ENCODE measurements at places on chromosomes 11 and 22. TPM values are rescaled to one million over a fixed set of nuclear protein-coding genes. Genes with fewer than 3 reads are reported as not detected.

- no peak for DNase-seq
Measured at GRCh38 chr11:77668760-77669159, 31.2 kb upstream of the CLNS1A start.

The MYEOV gene
- 0.93 TPM for total RNA-seq

GRCh38 chr11:131683131-131683530 lies 312.7 kb downstream of the NTM start:
- no peak for DNase-seq

- DNase-seq = no peak
Measured at GRCh38 chr11:110985547-110985946, 260.0 kb upstream of the POU2AF2 start.

DNA sequence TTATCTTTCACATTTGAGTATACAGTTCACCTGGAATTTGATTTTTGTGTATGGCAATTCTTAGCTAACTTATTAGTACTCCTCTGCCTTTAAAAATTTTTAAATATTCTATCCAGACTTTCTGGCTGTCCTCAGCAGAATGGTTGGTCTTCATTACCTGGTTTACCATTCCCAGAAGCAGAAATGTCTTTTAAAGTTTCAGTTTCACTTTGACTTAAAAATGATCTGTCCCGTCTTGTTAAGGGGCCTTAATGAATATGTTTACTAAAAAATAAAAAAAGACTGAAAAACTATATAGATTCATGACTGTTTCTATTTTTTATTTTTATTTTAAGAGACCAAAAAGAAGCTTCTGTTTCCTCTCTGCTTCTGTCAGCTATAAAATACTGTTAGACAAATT lies 70.5 kb upstream of the TNRC6B start:
- DNase-seq = no peak

DNA sequence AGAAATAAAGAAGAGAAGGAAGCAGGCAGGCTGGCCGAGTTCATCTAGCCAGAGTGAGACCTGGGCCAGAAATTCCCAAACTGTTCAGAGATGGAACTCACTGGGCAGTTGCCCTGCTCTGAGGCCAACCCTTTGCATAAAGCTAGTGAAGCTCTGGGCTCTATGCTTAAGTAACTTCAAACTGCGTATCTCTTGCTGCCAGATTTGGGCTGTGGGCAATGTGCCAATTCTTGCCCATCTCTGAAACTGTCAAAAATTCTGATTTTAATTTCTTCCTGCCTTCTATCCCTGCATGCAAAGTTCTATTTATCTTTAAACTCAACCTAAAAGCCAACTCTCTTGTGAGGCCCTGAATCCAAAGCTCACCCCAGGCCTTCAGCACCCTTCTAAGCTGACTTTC lies 36.2 kb upstream of the HEPHL1 start:
- no peak for DNase-seq

- no peak for DNase-seq
Measured at GRCh38 chr11:116576526-116576925, 196.3 kb downstream of the BUD13 start.
